ENCODE measurements at places on chromosomes 2 and 18. TPM values are rescaled to one million over a fixed set of nuclear protein-coding genes. Genes with fewer than 3 reads are reported as not detected.

RUFY4 gene
- total RNA-seq = not detected

SH2D6 gene
- total RNA-seq = 1.6 TPM

SELENOI gene
- 16.1 TPM for total RNA-seq

GRCh38 chr2:150339951-150340350, 147.5 kb downstream of the RND3 start:
- no peak for DNase-seq

- no peak for DNase-seq
These were observed 56.1 kb downstream of the BABAM2 start for GRCh38 chr2:27946530-27947060.

DNA sequence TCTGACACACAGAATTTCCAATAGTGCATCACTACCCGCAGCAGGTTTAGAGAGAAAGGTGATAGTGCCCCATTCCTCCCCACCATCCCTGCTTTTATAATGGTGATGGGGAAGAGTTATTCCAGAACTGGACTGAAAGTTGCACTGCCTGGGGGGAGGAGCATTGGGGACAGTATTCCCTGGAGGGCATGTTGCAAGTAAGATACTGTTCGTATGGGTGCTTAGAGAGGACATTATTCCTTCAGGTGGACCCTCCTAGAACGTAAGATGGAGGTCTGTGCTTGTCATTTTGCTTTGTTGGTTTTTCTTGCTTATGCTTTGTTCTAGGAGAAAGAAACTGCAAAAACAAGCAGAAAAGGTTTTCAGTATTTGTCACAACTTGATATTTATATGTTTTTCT, 23.7 kb downstream of the MRPS9 start:
- no peak for DNase-seq
